ENCODE measurements at places on chromosomes 6 and 20. TPM values are rescaled to one million over a fixed set of nuclear protein-coding genes. Genes with fewer than 3 reads are reported as not detected.

SH3BGRL2 gene
- total RNA-seq: 2.2 TPM

- H3K4me1 ChIP-seq: 0 out of 2 replicates have a peak, but pooled peaks cover 4% of the 10 kb centered on the region
- no peak for DNase-seq
- H3K27me3 ChIP-seq: no peaks in the 10 kb centered on the region
- H3K36me3 ChIP-seq: no peaks in the 10 kb centered on the region
- no peak overlapping the region for H3K4me3 ChIP-seq
- H3K27ac ChIP-seq: no peak overlapping the region
Observed at GRCh38 chr6:35064290-35064689, 76.8 kb downstream of the TCP11 start.

GRCh38 chr6:79421001-79421411, 116.2 kb downstream of the LCA5 start:
- H3K36me3 ChIP-seq: no peaks in the 10 kb centered on the region
- H3K27ac ChIP-seq: 0 out of 2 replicates have a peak overlapping the region, but pooled peaks have one; percentile 8
- no peak overlapping the region for H3K4me3 ChIP-seq
- no peaks in the 10 kb centered on the region for H3K27me3 ChIP-seq

DNA sequence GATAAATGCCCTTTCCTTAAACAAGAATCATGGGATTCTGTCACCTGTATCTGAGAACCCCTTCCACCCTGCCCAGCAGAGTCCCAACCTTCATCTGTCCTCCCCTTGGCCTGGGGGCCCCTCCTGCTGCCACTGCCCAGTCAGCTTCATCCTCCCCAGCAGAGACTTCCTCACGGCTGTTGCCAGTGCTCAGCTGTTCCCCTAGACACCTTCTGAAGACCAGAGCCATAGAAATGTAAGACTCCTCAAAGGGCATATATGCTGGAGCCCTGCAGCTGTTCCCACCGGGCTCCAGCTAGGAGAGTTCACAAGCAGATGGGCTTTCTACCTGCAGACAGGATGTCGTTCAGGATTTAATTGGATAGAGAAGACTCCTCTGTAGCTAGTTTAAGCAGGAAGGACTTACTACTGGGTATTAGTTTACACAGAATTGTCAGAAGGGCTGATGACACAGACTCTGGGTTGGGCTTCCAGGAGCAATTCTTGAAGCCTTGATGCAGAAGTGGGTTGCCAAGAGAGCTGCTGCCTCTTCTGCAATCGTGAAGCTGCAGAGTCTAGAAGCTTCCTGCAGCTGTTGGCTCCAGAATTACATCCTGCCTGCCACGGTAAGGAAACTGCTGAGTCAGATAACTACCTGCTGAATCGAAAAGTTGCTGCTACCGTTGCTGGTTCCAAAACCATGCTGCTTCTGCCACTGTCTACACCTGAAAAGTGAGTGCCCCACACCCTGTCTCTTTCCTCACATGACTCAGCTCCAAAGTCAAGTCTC, 57.1 kb upstream of the MLN start:
- no peaks in the 10 kb centered on the region for H3K4me1 ChIP-seq
- DNase-seq: peak; percentile 75
- H3K27ac ChIP-seq: no peak overlapping the region
- no peaks in the 10 kb centered on the region for H3K27me3 ChIP-seq
- H3K4me3 ChIP-seq: no peak overlapping the region

SLC22A2 gene
- not detected for total RNA-seq

Measured in GM23248 (cell line).